ENCODE measurements at places on chromosomes 2 and 18. TPM values are rescaled to one million over a fixed set of nuclear protein-coding genes. Genes with fewer than 3 reads are reported as not detected.

Gene HOXD1
- not detected for total RNA-seq

Gene BMP10
- not detected for total RNA-seq

Gene DSG2
- 0.25 TPM for total RNA-seq

Gene PPP4R3B
- 81.7 TPM for total RNA-seq

Gene RGPD3
- total RNA-seq = not detected

Gene GPR35
- total RNA-seq = 19.2 TPM

Gene ALPG
- total RNA-seq = not detected

Gene CCBE1
- not detected for total RNA-seq

Gene EMILIN2
- total RNA-seq = 27.7 TPM

DNA sequence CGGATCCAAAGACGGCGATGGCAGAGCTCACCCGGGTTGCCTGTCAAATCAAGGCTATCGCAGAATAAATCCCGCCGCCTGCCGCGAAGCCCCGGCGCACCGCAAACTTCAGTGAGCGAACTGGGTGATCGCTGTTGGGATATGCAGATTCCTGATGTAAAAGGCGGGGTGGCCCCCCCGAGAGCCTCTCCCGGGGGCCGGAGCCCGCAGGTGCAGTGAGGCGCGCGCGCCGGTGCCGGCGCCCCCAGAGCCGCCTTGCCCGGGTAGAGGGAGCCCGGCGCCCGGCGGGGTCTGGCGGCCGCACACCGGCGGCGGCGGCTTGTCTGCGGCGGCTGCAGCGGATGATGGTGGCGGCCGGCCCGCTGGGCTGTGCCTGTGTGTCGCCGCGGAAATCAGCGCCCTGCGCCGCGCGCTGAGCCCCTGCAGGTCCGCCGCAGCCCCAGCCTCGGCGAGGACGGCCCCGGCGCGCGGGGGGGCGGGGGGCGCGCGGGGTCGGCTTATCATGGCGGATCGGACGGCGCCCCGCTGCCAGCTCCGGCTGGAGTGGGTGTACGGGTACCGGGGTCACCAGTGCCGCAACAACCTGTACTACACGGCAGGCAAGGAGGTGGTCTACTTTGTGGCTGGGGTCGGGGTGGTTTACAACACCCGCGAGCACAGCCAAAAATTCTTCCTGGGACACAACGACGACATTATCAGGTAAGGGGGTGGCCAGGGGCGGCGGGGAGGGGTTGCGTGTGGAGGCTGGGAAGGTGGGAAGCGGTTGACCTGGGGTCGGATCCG is 1.3 kb downstream of the EML6 start:
- H3K27ac ChIP-seq = no peak overlapping the region
- DNase-seq = peak; percentile 60
- peaks cover 38% of the 10 kb centered on the region for H3K27me3 ChIP-seq
- H3K36me3 ChIP-seq = no peaks in the 10 kb centered on the region
- H3K4me1 ChIP-seq = peaks cover 11% of the 10 kb centered on the region
- peak overlapping the region; percentile 92 for H3K4me3 ChIP-seq

GRCh38 chr2:60213865-60214625 is 339.4 kb downstream of the BCL11A start:
- H3K4me1 ChIP-seq = no peaks in the 10 kb centered on the region
- no peaks in the 10 kb centered on the region for H3K36me3 ChIP-seq
- peaks cover 2% of the 10 kb centered on the region for H3K27me3 ChIP-seq
- no peak for DNase-seq
- H3K27ac ChIP-seq = no peak overlapping the region
- H3K4me3 ChIP-seq = no peak overlapping the region

DNA sequence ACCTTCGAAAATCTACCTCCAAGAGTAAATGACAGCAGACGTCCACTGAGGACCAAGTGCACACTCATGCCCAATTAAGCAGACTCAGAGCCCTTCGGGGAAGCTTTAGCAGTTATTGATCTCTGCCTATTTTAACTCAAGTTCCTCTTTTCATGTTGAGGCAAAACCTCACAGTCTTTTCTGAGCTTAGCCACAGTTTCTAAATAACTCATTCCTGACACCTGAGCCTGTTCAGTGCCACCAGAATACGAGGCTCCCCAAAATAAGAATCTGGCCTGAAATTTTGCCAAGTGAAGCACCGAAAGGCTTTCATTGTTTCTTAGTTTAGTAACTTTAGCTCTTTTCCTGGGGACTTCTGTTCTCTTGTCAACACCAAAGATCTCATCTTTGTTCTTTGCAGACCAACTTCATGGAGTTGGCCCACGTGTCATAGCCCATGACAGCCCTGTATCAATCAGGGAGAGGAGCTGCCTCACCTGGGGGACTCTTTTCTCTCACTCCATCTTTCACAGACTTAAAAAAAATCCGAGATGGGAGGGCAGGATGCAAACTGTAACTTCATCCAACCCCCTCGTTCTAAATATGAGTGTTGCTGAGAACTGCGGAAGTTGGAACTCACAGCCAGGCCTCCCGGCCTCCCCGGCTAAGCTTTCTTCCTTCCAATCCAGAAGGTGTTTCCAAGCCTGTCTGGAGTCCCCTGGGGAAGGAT is 22.2 kb downstream of the INPP5D start:
- H3K4me3 ChIP-seq = peak overlapping the region; percentile 74
- H3K4me1 ChIP-seq = peaks cover 79% of the 10 kb centered on the region
- no peak for DNase-seq
- peak overlapping the region; percentile 90 for H3K27ac ChIP-seq
- peaks cover 53% of the 10 kb centered on the region for H3K36me3 ChIP-seq

DNA sequence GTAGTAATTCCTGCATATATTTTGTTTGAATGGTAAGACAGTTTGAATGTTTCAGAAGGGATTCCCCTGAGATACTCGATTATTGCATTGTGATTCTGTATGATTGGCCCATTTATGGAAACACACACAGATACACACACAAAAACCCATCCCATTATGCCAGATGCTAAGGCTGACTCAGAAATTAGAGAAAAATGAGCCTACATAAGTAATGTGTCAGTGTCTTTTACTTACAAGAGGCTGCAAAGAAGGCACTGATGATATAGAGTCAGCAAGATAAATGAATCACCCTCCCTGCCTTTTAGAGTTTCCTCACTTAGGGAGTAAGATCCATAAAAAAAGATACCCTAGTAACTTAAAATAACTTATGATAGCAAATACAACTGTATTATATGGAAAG is 1481.1 kb upstream of the ACVR2A start:
- no peak overlapping the region for H3K4me3 ChIP-seq
- no peaks in the 10 kb centered on the region for H3K4me1 ChIP-seq
- DNase-seq = no peak
- H3K27ac ChIP-seq = no peak overlapping the region

GRCh38 chr2:17813010-17813741 is 3.1 kb upstream of the MSGN1 start:
- H3K27me3 ChIP-seq = peaks cover 40% of the 10 kb centered on the region
- no peak overlapping the region for H3K27ac ChIP-seq
- DNase-seq = no peak
- no peak overlapping the region for H3K4me3 ChIP-seq
- no peaks in the 10 kb centered on the region for H3K36me3 ChIP-seq

- no peaks in the 10 kb centered on the region for H3K4me1 ChIP-seq
- DNase-seq = no peak
- H3K4me3 ChIP-seq = no peak overlapping the region
- no peaks in the 10 kb centered on the region for H3K36me3 ChIP-seq
Measured at GRCh38 chr18:25253136-25253535, 98.8 kb downstream of the ZNF521 start.

DNA sequence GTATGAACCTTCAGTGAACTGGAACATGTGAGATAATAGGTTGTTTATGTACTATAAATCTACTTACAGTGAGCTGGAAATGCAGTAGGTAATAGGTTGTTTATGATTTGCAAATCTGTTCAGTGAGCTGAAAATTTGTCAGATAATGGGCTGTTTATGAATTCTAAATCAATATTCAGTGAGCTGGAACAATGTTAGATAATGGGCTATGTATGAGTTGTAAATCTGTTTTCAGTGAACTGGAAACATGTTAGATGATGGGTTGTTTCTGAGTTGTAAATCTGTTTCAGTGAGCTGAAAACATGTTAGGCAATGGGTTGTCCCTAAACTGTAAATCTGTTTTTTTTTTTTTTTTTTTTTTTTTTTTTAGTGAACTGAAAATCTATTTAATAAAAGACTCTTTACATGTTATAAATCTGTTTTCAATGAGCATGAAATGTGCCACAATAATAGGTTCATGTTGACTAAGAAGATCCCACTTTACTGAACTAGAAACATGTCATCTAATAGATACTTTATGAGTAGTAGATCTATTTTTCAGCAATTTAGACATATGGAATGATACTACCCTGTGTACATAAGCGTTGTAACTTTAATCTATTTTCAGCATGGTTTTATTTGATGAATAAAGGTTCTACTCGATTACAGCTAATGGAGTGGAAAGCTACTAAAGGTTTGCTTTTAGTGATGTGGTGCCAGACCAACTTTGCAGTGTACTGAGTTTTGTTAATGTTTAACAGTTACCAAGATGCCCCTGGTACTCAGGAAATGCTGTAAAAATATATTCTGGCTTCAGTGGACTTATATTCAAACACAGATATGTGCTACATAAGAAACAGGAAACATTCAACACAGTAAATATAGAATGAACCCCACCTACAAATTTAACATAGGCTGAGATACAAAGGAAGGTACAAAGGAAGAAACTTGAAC is 1471.8 kb downstream of the LRP1B start:
- no peak overlapping the region for H3K27ac ChIP-seq
- H3K36me3 ChIP-seq = no peaks in the 10 kb centered on the region
- H3K4me3 ChIP-seq = no peak overlapping the region
- DNase-seq = no peak
- no peaks in the 10 kb centered on the region for H3K4me1 ChIP-seq
- H3K27me3 ChIP-seq = no peaks in the 10 kb centered on the region

- peak overlapping the region; percentile 40 for H3K4me3 ChIP-seq
- peaks cover 24% of the 10 kb centered on the region for H3K4me1 ChIP-seq
- no peak for DNase-seq
- no peak overlapping the region for H3K27ac ChIP-seq
- H3K36me3 ChIP-seq = peaks cover 4% of the 10 kb centered on the region
- H3K27me3 ChIP-seq = peaks cover 15% of the 10 kb centered on the region
Measured at GRCh38 chr18:23872701-23873550, 141.6 kb upstream of the TTC39C start.

DNA sequence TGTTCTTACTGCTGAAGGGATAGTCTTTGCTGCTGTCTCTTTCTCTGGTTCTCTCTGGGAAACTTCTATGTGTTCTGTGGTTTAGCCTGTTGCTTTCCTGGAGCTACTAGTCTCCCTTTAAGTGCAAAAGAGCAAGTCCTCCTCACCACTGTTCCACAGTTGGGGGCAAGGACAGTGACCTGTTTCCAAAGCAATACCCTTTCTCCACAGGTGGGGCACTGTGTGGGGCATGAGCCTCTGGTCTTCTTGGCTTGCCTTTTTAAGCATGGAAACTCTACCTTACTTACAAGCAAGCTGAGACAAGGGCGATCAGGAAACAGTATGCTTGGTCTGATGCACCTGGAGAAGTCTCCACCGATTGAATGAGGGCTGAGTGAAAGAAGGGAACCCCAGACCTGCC is 156.7 kb downstream of the CPS1 start:
- H3K27me3 ChIP-seq = no peaks in the 10 kb centered on the region
- DNase-seq = no peak
- H3K4me1 ChIP-seq = no peaks in the 10 kb centered on the region
- H3K27ac ChIP-seq = no peak overlapping the region

DNA sequence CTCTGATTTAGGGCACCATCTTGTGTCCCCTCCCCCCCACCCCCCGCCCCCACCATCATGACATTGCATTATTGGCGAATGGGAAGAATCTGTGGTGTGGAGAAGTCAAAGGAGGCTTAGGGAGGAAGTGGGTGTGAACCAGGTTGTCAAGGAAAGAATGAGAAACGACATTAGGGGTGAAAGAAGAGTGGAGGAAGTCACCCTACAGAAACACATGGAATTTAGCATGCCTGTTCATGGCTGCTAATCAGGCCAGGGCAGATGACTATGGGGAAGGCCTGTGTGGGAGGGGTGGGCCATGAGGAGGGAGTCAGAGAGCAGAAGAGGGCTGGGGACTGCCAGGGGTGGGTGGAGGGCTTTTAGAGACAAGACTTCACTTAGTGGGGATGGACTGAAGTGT is 81.6 kb downstream of the AOX1 start:
- no peak for DNase-seq
- H3K27ac ChIP-seq = no peak overlapping the region
- H3K4me1 ChIP-seq = peaks cover 2% of the 10 kb centered on the region
- no peak overlapping the region for H3K4me3 ChIP-seq

DNA sequence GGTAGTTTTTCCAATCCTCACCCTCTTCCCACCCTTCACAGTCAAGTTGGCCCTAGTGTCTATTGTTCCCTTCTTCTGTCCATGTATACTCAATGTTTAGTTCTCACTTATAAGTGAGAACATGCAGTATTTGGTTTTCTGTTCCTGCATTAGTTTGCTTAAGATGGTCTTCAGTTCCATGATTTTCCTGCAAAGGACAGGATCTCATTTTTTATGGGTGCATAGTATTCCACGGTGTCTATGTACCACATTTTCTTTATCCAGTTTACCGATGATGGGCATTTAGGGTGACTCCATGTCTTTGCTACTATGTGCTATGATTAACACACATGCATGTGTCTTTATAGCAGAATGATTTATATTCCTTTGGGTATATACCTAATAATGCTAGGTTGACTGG is 104.4 kb downstream of the STRN start:
- H3K27ac ChIP-seq = no peak overlapping the region
- peaks cover 7% of the 10 kb centered on the region for H3K4me1 ChIP-seq
- H3K4me3 ChIP-seq = no peak overlapping the region
- H3K36me3 ChIP-seq = peaks cover 44% of the 10 kb centered on the region
- no peaks in the 10 kb centered on the region for H3K27me3 ChIP-seq

- H3K27me3 ChIP-seq = no peaks in the 10 kb centered on the region
- no peak for DNase-seq
- no peaks in the 10 kb centered on the region for H3K36me3 ChIP-seq
- no peak overlapping the region for H3K27ac ChIP-seq
Measured at GRCh38 chr2:182330451-182331305, 96.2 kb downstream of the PDE1A start.

DNA sequence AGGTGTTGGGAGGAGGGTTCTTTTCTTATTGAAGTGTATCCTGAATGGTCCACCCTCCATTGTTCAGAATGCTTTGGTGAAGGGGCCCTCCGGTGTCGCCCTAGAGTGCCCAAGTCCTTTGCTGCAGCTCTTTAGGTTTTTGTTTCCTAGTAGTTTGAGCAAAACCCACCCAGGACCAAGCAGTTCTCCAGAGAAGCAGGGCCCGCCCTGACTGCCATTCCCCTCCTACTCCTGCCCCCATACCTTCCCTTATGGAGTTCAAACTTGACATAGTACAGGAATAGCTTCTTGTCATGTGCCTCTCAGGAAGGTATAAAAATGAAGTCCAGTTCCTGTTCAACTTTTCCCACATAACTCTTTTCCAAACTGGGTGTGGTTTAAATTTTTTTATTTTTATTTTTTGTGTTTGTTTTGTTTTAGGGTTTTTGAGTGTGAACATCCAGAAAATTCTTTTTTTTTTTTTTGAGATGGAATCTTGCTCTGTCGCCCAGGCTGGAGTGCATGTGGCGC is 5.6 kb downstream of the MERTK start:
- peaks cover 13% of the 10 kb centered on the region for H3K4me1 ChIP-seq
- no peaks in the 10 kb centered on the region for H3K36me3 ChIP-seq
- peaks cover 32% of the 10 kb centered on the region for H3K27me3 ChIP-seq
- H3K27ac ChIP-seq = no peak overlapping the region
- no peak for DNase-seq

- H3K4me3 ChIP-seq = no peak overlapping the region
- H3K4me1 ChIP-seq = no peaks in the 10 kb centered on the region
- no peak overlapping the region for H3K27ac ChIP-seq
- no peak for DNase-seq
- no peaks in the 10 kb centered on the region for H3K27me3 ChIP-seq
Measured at GRCh38 chr2:165535471-165535870, 66.0 kb downstream of the CSRNP3 start.

GRCh38 chr2:144553379-144553778 is 33.5 kb upstream of the ZEB2 start:
- DNase-seq = no peak
- H3K27me3 ChIP-seq = peaks cover 2% of the 10 kb centered on the region
- H3K27ac ChIP-seq = no peak overlapping the region
- H3K4me3 ChIP-seq = no peak overlapping the region

Measured in activated naive CD8-positive, alpha-beta T cell treated with anti-CD3 and anti-CD28 coated beads, Interleukin-2, amount 10 ng/mL, durations not matched to agents 7 days and 5 days (primary cell).